ENCODE measurements at places on chromosomes 12 and 14.
A peak's percentile ranks its signal among the peaks of the same experiment; 100 is the strongest.

DNA sequence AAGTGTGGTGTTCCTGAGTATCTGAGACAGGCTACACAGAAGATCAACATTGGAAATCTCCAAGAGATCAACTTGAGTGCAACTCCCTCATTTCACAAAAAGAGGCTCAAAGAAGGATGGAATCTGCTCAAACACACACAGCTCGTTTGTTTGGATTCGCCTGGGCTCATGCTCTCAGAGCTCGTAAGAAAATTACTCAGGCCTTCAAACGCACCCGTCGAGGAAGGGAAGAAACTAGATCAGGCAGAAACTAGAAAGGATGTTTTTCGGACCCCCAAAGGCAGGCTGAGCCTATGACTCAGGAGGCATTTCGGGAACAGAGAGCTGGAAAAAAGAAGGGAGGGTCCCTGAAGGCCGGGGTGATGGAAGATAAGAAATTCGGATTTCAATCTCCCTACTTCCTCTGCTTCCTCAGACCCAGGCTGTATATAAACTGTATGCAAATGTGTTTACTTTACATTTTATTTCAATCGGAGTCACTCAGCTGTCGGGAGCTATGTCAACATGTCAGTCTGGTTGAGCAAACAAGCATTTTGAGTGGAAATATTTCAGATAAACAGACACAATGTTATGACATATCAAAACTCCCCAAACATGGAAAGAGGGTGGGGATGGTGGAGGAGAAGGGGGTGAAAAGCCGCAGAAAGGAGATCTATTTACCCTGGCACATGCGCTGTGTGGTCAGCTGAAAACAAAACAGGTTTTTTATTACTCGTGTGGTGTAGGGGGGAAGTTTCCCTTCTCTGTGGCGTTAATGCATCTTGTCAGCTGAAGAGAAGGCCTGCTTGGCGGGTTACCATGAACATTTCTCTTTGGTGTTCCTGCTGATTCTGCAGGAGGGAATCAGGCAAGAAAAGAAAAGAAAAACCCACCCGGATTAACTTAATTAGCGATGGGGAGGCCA is 129.1 kb upstream of the TBX3 start:
- no peak for DNase-seq

DNA sequence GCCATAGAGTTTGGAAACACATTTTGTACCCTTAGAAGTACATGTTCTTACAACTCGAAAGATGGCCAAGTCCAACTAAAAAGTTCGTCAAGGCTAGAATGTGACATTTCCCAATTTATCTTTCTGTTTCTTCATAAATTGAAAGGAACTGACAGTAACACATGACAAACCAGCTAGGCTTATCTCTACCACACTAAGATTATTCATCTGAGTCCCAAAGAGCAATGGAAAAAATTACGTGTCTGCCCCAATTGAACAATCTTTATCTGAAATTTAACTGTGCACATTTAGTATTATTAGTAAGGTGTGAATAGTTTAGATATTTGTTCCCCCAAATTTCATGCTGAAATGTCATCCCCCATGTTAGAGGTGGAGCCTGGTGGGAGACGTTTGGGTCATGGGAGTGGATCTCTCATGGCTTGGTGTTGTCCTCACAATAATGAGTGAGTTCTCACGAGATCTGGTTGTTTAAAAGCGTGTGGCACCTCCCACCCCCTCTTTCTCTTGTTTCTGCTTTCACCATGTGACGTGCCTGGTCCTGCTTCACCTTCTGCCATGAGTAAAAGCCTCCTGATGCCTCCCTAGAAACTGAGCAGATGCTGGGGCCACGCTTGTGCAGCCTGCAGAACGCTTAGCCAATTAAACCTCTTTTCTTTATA is 13.3 kb downstream of the CPM start:
- DNase-seq, result no peak

- no peak for DNase-seq
These were observed 862.2 kb downstream of the RPS29 start for GRCh38 chr14:48723841-48724495.

GRCh38 chr14:24892497-24893051 is 157.4 kb downstream of the STXBP6 start:
- no peak for DNase-seq

DNA sequence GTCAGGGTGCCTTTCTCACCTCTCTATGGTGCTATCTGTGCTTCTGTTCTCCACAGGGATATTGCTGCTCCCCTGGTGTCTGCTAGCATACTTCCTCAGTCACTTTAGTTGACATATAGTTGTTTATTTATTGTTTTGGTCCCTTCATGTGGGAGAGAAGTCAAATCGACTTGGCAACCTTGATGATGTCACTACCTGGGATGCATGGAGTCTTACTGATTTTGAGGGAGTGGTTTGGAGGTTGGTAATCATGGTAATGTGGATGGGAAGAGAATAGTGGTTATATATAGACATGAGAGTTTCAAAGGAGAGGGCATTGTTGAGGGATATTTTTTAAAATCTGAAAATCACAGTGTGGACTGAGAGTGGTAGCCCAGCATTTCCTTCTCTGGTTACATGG is 73.6 kb upstream of the FBXO33 start:
- no peak for DNase-seq

GRCh38 chr14:39452680-39453079 is 20.4 kb upstream of the FBXO33 start:
- no peak for DNase-seq

- peak; percentile 65 for DNase-seq
These were observed 3.8 kb downstream of the CCDC88C start for GRCh38 chr14:91413547-91414474.

DNA sequence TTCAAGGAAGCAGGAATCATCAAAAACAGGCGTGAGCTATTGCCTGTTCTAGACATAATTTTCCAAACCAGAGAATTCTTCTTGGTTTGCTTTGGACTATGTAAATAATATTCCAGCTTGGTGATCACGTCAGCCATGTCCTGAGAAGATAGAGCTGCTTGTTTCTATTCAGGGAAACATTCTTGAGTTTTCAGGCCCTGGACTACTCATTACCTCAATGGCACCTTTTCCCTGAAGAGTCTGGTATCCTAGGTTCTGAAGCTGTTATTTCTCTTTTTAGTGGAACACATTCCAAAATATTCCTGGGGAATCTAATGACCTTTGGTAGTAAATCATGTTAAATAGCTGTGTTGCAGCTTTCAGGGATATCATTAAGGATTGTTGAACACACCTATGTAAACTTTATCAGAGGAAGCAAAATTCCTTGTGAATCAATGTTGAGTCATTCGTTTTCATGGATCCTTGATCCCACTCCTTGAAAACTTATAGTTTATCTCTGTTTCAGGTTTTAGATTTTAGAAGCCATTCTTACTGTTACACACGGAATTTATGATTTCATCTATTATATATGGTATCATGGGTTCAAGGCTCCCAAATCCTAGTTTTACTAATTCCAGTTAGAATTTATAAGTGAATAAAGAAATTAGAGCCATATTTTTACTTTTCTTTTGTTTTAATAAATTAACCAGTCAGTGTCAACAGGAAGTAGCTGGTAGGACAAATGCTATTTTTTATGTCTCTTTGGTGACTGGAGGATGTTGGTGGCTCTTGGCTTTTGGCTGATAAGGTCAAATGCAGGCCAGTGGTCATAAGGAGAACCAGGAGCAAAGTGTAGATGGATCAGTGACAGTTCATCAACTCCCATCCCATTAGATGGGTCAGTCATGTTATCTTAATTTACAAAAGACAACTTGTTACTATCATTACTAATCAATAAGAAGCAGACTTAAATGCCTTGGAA is 380.1 kb downstream of the ZFP36L1 start:
- no peak for DNase-seq

DNA sequence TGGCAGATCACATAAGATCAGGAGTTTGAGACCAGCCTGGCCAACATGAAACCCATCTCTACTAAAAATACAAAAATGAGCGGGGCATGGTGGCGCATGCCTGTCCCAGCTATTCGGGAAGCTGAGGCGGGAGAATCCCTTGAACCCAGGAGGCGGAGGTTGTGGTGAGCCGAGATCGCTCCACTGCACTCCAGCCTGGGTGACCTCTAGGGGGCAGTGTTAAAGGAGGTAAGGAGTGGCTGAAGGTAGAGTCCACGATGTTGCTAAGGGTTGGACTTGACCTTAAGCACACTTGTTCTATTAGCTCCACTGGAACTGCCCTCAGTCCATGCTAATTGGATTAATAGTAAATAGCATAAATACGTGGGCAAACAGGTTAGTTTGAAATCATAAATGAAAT is 62.4 kb upstream of the PSMC1 start:
- DNase-seq, result peak; percentile 29

GRCh38 chr14:89902881-89903280 is 51.6 kb downstream of the EFCAB11 start:
- no peak for DNase-seq

DNA sequence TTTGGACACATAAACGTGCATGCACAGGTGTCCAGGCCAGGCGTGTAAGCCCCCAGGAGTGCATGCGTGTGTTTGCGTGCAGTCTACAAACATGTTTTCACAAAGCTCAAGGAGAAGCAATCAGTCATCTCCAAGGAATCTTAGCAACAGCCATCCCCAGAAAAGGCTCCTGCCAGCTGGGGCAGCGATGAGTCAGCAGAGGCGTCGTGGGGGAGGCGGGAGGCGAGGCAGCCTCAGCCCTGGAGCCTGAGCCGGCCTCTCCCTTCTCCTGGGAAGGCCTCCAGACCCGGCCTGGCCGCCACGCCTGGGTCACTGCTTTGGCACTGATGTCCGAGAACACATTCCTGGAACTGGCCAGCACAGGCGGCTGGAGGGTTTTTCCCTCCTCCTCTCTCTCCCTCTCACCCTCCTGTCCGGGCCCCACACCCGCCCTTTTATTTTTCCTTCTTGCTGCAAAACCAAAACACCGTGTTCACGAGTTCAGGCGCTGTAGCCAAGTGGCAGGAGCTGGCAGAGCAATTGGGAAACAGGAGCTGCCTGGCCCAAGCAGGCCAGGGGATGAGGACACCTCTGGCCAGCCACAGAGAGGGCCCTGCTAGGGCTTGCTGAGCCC is 92.7 kb downstream of the LRRC74A start:
- DNase-seq, result no peak

- no peak for DNase-seq
These were observed 369.0 kb upstream of the TMTC1 start for GRCh38 chr12:30152705-30153104.

DNA sequence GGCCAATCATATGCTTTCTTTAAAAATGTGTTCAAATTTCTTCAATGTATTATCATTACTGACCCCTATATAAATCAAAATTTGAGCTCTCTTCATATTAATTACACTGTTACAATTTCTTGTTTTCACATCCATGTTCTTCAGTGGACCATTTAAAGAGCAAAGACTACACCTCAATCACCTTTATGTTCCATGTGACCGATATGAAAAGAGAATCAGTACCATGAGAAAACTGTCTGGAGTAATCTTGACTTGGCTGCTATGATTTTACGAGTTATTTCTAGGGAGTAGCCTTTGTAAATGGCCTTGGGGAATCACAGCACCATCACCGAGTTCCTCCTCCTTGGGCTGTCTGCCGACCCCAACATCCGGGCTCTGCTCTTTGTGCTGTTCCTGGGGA is at the start of gene OR8S1:
OR8S1 (plus strand) TSS at position 301 of the 400 bp plus-strand sequence; CDS start at position 301, 0 bp downstream.
- no peak for DNase-seq

DNA sequence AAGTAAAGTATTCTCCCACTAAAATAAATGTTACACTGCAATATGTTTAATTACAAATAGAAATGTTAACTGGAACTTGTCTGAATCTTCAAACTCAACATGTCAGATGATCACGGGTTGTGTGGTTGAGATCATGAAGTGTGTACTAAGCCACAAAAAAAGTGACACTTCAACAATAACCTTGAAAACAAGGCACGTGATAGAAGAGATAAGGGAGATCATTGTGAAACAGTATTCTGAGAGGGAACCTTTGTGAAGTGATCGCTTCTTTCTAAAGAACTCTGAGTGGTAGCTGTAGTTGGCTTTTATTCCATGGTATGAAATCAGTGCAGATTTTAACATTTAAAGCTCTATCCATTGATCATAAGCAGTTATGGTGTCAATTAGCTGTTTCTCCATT is 60.0 kb downstream of the LIN52 start:
- no peak for DNase-seq

DNA sequence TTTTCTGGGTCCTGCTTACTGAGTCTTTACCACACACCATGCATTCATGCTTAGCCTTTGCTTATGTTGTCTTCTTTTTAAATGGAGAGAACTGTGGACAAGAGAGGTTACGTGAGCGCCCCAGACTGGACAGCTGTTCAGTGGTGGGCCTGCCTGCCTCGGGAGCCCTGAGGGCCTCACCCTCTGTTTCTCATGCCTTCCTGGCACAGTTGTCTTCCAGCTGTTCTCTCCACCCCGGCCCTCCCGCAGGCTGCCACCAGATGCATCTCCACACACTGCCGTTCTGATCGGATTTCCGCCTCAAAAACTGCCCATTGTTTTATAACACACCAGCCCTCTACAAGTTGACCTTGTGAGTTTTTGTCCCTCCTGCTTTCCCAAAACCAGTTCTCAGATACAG is 100.8 kb downstream of the SAMD4A start:
- no peak for DNase-seq

- no peak for DNase-seq
These were observed 883.7 kb upstream of the TMEM132C start for GRCh38 chr12:127383281-127383680.

GRCh38 chr14:38944691-38945090 is 158.3 kb downstream of the SEC23A start:
- DNase-seq, result no peak

GRCh38 chr12:109894939-109895338 is 5.1 kb upstream of the TCHP start:
- DNase-seq, result no peak

- no peak for DNase-seq
These were observed 149.9 kb downstream of the NRXN3 start for GRCh38 chr14:78319887-78320635.

DNA sequence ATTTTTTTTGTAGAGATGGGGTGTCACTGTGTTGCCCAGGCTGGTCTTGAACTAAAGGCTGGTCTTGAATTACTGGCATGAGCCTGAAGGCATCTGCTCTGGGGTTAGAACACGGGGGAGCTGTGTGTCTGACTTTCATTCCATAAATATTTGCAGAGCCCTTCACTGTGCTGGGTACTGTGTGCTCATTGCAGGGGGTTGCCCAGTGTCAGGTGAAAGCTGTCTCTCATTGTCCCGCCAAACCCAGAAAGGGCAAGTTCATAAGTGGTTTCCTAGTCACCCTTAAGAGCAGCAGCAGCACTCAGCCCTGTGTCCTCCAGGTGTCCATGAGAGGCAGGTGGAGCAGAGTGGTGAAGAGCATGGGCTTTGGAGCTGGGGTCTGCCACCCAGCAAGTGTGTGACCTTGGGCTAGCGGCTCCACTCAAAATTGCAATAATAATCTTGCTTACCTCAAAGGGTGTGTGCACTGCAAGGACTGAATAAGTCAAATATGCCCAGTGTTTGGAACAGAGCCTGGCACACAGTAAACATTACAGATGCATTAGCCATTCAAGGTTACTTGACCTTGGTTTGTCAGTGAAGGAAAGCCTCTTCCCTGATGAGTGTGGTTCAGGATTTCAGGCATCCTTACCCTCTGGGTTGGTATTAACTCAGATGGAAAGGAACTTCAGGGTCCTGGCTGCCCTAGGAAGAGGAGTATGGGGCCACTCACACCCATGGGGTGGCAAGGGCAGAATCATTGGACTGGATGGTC is 4.4 kb upstream of the SMIM41 start:
- no peak for DNase-seq
